Activated CD4-positive, alpha-beta T cell treated with anti-CD3 and anti-CD28 coated beads, Interleukin-2, amount 10 ng/mL, durations not matched to agents 24 days and 14 days (primary cell): ENCODE measurements at places on chromosomes 16 and 17. TPM values are rescaled to one million over a fixed set of nuclear protein-coding genes. Genes with fewer than 3 reads are reported as not detected.

GRCh38 chr17:27207073-27207513 lies 86.8 kb upstream of the WSB1 start:
- H3K4me1 ChIP-seq: peaks cover 2% of the 10 kb centered on the region
- H3K27me3 ChIP-seq: peaks cover 7% of the 10 kb centered on the region
- H3K36me3 ChIP-seq: no peaks in the 10 kb centered on the region
- DNase-seq: no peak
- H3K27ac ChIP-seq: no peak overlapping the region
- H3K4me3 ChIP-seq: no peak overlapping the region

DNA sequence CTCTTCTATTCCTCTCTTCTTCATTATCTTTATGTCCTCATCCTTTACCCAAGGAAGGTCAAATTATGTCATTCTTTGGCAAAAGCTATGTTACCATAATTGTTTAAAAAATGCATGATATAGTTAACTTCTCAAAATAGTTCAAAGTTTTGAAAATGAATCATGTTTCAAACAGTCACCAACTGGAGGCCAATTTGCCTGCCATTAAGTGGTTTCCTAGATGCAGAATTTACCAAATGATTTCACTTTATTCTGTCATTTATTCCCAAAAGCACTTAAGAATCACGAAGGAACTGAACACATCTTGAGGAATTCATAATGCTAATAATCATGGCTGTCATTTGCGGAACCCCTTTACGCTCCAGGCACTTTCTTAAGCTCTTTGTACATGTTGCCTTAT lies 190.9 kb upstream of the CDH11 start:
- no peak overlapping the region for H3K4me3 ChIP-seq
- no peak for DNase-seq

Gene LAT
- total RNA-seq: 228 and 238 TPM in 2 replicates

Gene C17orf78
- not detected in 2 replicates for total RNA-seq

DNA sequence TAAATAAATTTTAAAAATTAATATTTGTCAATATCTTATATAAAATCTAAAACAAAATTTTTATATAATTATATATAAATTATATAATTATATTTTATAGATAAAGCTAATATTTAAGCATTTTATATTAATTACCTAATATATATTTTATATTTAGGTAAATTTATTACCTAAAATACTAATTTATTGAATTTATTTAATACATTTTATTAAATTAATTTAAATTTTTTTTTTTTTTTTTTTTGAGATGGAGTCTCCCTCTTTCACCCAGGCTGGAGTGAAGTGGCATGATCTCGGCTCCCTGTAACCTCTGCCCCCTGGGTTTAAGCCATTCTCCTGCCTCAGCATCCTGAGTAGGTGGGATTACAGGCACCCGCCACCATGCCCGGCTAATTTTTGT lies 22.4 kb downstream of the ATAD5 start:
- H3K27ac ChIP-seq: no peak overlapping the region
- no peak for DNase-seq
- peaks cover 29% of the 10 kb centered on the region for H3K36me3 ChIP-seq
- no peaks in the 10 kb centered on the region for H3K27me3 ChIP-seq

Gene IL17C
- total RNA-seq: not detected in 2 replicates

DNA sequence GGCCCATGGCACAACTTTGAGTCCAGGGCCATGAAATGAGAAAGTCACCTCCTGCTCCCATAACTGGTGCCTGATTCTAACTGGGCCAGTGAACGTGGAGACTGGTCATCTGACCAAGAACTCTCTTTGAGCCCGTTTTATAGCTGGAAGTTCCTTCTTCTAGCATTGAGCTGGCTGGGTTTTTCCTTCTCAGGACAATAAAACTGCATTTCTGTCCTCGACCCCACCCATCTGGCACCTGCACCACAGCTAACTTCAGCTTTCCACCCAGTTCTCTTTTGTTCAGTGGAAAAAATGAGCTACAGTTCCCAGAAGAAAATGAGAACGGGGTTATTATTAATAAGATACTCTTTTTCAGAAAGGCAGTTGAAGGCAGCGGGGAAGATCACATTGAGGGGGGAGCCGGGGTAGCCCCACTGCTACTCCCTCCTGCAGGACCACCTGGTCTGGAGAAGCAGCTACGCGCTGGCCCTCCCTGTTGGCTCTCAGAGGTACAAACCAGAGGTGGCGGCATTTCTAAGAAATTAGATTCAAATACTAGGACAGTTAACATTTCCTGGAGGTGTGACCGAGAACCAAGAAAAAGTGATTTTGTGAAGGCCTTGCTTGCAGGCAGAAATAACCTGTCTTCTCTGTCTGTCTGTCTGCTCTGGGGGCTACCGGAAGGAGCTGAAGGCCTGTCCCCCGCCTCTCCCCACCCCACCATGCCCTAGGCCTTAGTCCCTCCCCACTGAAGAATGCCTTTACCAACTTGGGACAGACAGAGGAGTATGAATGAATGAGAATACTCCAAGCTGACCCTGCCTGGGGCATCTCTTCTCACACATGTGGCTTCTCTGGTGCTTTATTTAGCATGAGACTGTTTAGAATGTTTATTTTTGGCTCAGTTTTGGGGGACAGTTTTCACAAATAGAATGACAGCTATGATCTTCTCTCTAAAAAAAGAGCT lies 123.9 kb downstream of the XYLT1 start:
- peak; percentile 83 for DNase-seq
- peak overlapping the region; percentile 69 for H3K4me3 ChIP-seq
- H3K36me3 ChIP-seq: peaks cover 19% of the 10 kb centered on the region
- H3K27ac ChIP-seq: peak overlapping the region; percentile 99
- H3K27me3 ChIP-seq: no peaks in the 10 kb centered on the region

DNA sequence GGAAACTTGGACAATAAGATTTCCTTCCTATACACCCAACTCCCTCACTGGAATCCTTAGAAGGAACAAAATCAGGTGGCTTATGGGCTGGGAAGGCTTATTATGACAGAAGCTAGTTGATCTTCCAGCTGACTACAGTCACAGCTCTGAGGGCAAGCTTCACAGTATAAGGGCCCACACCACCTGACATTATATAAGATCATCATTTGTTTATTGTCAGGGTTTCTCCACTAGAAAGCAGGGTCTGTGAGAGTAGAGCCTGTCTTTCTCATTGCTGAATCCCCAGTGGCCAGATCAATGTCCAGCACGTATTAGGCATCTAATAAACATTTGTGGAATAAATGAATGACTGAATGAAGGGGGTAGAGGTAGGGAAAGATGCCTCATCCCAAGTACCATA lies 57.8 kb upstream of the PHOSPHO1 start:
- H3K4me3 ChIP-seq: no peak overlapping the region
- H3K27me3 ChIP-seq: no peaks in the 10 kb centered on the region
- DNase-seq: no peak
- no peaks in the 10 kb centered on the region for H3K36me3 ChIP-seq

DNA sequence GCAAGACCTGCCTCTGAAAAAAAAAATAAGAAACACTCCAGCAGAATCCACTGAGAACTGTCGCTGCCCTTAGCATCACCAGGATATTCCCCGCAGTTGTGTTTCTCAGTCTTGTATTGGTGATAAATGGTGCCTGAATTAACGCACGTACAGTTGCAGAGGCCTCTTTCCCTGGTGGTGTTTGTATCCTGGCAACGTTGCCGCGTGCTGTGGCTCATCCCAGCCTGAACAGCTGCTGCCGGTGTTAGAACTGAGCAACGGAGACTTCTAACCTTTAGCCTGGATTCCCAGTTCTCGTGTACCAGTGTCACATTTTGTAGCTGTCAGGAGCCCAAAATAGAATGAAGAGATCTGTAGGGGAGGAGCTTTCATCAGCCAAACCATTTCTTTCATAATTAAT lies 4.8 kb downstream of the MLYCD start:
- H3K36me3 ChIP-seq: peaks cover 12% of the 10 kb centered on the region
- H3K27ac ChIP-seq: no peak overlapping the region
- no peak for DNase-seq
- H3K4me3 ChIP-seq: no peak overlapping the region
- H3K4me1 ChIP-seq: peaks cover 12% of the 10 kb centered on the region
